ENCODE measurements at places on chromosomes 5 and 9.

DNA sequence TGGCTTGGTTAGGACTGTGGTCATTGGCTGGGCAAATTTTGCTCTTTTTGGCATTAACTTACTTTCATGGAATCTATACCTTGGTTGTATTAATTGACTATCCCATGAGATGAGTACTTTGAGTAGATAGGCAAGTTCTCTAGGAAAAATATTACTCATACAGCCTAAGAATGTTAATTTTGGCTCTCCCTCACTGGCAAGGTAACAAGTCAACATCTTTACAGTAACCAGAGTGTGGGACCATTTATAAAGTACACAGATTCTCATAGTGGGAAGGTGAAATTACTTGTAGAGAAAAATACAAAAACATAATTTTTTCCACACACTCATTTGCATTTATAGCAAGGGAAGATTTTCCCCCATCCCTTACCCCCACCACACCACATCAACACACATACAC, 154.6 kb upstream of the ZNF608 start:
- DNase-seq = no peak

- DNase-seq = no peak
These were observed 163.2 kb upstream of the MRPS30 start for GRCh38 chr5:44645502-44645901.

GRCh38 chr9:91995000-91995655, 45.1 kb upstream of the ROR2 start:
- no peak for DNase-seq

- DNase-seq = no peak
These were observed 419.7 kb downstream of the CDH10 start for GRCh38 chr5:24225051-24225450.

- no peak for DNase-seq
These were observed 91.6 kb upstream of the LMX1B start for GRCh38 chr9:126521976-126522590.

DNA sequence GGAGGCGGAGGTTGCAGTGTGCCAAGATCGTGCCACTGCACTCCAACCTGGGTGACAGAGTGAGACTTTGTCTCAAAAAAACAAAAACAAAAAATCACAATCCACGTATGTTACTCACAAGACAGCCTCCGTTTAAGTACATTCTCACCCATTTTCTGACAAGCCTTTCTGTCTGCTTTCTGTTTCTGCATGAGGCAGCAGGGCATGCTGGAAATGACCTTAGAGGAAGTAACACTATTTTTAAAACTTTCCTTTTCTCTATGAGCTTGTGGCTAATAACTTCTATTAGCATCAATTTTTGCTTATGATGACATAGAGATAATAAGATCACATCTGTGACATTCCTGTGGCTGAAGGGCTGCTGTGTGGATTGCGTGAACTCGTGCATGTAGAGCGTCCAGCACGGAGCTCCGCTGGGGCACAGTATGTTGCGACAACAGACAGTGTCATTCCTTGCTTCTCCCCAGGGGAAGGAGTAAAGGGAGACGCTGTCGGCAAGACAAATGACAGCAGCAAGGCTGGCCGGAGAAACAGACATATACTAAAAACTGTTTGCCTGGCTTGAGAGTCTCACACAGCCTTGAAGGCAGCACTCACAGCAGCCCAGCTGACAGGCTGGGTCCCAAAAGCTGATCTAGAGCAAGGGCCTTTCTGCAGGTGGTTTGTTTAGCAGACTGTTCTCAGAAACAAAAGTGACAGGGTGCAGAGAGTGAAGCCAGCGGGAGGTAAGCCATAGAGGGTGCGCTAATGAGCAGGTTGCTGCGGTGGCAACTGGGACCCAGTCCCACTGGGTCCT, 1.6 kb downstream of the BTNL3 start:
- no peak for DNase-seq

DNA sequence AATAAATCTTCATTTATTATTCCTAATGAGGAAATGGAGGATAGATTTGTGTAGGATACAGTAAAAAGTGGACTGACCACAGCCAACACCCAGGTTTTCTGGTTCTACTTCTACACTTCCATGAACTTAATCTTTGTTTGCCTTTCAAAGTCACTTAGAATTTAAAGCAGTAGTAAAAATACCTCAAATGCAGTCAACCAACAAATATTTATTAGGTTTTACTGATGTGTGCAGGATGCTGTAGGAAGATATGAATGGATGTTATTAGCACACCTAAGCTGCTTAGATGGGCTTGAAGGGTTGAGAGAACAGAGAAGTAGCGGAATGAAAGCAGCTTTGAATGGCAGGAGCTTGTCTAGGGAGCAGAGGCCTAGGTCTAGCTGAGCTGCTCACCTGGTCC, 201.1 kb downstream of the PALM2AKAP2 start:
- DNase-seq = no peak

- no peak for DNase-seq
These were observed 42.3 kb downstream of the TENT4A start for GRCh38 chr5:6755519-6755918.

GRCh38 chr9:121474231-121474947, 25.3 kb downstream of the GGTA1 start:
- DNase-seq = no peak

- DNase-seq = no peak
These were observed 42.7 kb downstream of the AP3B1 start for GRCh38 chr5:78251663-78252284.

Data from central memory CD4-positive, alpha-beta T cell (primary cell).